ENCODE measurements at places on chromosomes 7 and 10. TPM values are rescaled to one million over a fixed set of nuclear protein-coding genes. Genes with fewer than 3 reads are reported as not detected.

DNA sequence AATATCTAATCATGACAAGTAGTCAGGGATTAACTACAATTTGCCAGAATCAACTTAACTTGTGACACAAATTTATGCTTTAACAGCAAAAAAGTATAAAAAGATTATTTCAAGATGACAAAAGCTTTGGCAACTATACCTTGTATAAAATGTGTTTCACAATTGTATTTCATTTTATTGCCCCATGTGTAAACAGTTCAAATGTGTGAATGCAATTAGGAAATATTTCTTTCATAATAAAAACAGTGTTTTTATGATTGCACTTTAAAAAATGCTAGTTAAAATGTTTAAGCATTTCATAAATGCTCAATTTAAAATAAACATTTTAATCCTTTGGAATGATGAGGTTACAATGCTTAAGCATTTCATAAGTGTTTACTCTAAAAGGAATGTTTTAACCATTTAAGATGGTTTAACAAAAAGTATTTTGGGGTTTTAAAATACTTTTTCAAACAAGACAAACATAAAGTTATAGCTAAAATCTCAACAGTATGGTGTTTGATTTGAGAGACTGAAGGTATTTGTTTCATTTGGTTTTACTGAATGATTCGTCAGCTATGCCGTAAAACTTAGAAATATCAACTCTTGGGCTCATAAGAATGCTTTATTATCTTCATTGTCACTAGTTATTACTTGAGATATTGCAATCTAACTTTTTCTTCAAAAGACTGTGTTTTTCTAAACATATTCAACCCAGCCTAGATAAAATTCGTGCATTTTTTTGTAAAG is 50.1 kb downstream of the SFTPD start:
- DNase-seq = no peak

- no peak for DNase-seq
These were observed 21.2 kb downstream of the ZNF680 start for GRCh38 chr7:64541438-64542359.

The ARHGEF35 gene
- total RNA-seq = 0.59 TPM

- DNase-seq = no peak
These were observed 190.1 kb upstream of the AGR3 start for GRCh38 chr7:17071866-17072265.

DNA sequence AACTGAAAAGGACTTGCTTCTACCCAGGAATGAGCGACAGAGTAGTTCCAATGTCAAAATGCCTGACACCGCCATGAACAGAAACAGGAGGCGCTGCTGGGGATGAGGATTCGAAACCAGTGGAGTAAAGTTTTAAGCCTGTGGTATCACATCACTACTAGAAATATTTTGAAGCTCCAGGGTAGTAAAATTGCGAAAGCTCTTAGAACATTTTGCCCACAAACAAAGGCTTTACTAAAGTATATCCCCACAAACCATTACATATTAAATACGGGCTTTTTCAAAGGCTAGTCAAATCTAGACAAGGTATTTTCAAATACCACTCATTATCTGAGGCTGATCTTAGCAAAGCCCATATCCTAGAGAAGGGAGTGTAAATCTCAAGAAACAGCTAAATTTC is 2.4 kb downstream of the PRDX3 start:
- DNase-seq = no peak

- DNase-seq = no peak
These were observed 12.9 kb downstream of the SGCE start for GRCh38 chr7:94642838-94643653.

DNA sequence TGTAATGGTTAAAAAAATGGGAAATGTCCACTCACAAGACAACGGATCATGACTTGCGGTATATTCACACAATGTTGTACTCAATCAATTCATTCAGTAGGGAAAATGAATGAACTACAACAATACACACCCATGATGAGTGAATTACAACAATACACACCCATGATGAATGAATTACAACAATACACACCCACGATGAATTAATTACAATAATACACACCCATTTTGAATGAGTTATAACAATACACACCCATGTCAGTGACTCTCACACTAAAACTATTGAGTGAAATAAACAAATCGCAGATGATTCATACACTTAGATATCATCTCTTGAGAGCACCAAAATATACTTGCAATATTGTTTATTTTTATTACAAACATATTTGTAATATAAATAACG is 174.6 kb downstream of the FRMD4A start:
- DNase-seq = no peak

- DNase-seq = no peak
These were observed 457.8 kb upstream of the NFE2L3 start for GRCh38 chr7:25694211-25694610.

GRCh38 chr7:94374721-94375566 is 19.8 kb upstream of the COL1A2 start:
- DNase-seq = peak; percentile 71

DNA sequence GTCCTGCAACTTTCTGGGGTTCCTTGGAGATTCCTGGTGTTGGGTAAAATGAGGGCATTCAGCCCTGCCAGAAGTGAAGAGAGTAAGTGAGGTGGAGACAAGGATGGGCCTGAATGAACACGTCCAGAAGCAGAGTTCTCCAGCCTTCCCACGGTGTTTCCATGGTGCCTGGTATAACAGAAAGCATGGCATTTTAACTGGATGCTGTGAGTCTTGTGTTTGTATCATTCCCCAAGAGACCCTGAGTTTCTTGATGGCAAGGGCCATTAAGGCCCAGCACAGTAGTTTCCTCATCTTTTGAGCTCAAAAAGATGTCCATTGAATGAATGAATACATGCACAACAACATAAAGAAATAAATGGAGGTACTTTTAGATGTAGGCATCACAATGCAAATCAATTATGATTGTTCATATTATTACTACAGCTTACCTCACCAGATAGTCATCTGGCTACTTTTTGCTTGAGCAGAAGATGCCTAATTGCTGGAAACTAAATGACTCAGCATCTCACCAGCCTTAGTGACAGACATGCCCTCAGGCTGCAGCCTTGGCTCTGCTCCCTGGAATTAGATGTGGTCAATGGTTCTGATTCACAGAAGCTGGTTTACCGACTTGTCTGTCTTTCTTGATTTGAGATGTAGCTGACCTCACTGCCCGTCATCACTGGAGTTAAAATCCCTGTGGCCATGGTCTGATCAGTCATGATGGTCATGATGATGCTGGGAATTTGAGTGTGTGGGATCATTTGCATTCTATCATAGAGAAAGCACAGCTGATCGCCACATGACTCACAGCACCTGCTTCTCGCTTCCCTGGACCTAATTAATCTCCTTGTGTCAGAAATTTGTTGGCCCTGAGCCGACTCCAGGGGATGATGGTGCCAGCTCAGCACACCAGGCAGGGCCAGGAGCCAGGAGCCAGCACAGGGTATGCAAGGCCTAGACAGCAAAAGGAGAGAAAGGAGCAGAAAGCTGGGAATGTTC is 83.9 kb downstream of the CXCL12 start:
- DNase-seq = no peak

The LRRN3 gene
- total RNA-seq = 3.3 TPM

The MOGAT3 gene
- total RNA-seq = not detected

DNA sequence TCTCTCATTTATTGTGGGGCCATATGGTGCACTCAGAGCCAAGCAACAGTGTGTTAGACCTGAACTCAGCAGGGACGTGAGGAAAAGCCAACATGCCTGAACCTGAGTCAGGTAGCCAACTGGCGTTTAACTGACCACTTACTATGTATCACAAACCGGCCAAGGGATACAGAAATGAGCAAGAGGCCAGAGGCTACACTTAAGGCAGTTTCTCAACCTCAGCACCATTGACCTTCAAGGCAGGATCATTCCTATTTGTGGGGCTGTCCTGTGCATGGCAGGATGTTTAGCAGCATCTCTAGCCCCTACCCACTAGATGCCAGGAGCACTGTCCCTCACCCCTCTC is 103.5 kb upstream of the NANOS1 start:
- no peak for DNase-seq

- DNase-seq = no peak
These were observed 171.2 kb downstream of the SUGCT start for GRCh38 chr7:40306025-40306424.

DNA sequence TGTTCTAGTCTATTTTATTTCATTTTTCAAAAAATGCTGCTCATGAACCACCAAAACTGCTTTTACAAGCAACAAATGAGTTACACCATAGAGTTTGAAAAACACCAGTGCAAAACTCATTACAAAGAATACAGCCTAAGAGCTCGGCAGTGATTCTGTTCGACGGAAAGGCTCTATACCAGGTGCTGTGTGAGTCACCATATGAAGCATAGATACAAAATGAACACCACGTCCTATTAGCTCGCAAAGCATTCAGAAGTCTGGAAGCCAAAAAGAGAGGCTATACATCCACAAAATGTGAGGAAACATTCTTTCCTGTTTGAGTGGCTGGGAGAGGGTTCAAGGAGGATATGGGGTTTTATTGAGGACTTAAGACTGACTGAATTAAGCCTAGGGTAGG is 136.1 kb downstream of the ATE1 start:
- no peak for DNase-seq

The PIP gene
- not detected for total RNA-seq

The HYAL4 gene
- not detected for total RNA-seq

GRCh38 chr7:127153315-127153714 is 99.4 kb downstream of the GRM8 start:
- DNase-seq = no peak

- DNase-seq = no peak
These were observed 182 bp downstream of the CCDC136 start for GRCh38 chr7:128791972-128792327.

- DNase-seq = no peak
These were observed 32.8 kb downstream of the CPED1 start for GRCh38 chr7:121020989-121021969.

DNA sequence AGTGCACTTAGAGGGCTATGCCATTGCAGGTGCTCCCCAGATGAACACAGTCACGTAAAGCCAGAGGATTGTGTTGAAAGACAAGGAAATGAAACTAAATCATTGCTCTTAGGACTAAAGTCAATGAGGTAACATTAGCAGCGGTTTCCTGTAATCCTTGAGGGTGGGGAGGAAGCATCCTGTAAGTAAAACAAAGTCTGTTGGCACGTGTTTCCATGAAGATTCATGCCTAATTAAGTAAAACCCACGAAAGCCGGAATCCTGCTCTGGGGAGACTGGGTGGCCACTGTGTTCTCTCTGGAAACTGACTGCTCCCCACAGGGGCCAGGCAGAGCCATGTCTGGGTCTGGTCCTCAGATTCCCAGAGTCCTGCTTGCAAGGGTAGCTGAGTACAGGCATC is 18.3 kb downstream of the STEAP1B start:
- no peak for DNase-seq

DNA sequence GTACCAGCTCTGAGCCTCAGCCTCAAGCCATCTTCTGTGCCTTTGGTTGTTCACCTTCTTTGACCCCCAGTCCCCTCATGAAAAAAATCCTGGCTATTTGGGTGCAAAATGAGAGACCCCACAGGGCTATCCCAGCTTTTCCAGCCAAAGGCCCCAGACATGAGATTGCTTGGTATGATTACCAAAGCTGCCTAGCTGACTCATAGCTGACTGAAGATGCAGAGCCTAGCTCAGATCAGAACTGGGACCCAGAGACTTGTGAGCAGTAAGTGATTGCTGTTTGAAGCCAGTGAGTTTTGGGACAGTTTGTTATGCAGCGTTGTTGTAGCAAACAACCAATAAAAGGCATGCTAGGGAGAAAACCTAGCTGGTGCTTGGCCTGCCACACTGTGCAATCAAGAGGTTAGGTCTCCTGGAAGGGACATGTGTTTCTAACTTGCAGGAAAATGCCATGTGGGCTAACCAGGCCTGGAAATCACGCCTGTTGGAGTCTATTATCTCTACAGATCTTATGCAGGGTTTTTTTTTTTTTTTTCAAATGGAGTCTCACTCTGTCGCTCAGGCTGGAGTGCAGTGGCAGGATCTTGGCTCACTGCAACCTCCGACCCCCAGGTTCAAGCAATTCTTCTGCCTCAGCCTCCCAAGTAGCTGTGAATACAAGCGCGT is 48.0 kb upstream of the DAGLB start:
- no peak for DNase-seq

DNA sequence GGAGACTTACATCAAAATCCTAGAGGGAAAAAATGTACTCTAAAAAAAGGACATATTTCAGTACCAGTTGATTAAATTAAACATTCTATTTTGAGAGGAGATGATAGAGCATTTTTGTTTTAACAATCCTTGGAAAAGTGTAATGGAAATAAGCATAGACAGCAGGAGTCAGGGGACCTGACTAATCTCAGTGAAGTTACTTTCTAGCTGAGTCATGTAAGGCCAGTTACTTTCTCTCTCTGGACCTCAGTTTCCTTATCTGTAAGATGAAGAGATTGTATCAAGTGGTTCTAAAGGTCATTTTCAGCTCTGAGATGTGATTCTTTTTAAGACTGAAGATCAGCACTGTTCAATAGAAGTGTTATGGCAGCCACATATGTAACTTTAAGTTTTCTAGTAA is 44.1 kb downstream of the VTI1A start:
- no peak for DNase-seq

- no peak for DNase-seq
These were observed 281.1 kb downstream of the ELFN1 start for GRCh38 chr7:1951159-1951536.

The TFEC gene
- 2.6 TPM for total RNA-seq

- no peak for DNase-seq
These were observed 108.1 kb downstream of the GNAT3 start for GRCh38 chr7:80403686-80404241.
